ENCODE measurements at places on chromosomes 7 and 10.
A peak's percentile ranks its signal among the peaks of the same experiment; 100 is the strongest.

GRCh38 chr7:85627791-85628586 is 441.1 kb upstream of the SEMA3D start:
- no peak for DNase-seq

DNA sequence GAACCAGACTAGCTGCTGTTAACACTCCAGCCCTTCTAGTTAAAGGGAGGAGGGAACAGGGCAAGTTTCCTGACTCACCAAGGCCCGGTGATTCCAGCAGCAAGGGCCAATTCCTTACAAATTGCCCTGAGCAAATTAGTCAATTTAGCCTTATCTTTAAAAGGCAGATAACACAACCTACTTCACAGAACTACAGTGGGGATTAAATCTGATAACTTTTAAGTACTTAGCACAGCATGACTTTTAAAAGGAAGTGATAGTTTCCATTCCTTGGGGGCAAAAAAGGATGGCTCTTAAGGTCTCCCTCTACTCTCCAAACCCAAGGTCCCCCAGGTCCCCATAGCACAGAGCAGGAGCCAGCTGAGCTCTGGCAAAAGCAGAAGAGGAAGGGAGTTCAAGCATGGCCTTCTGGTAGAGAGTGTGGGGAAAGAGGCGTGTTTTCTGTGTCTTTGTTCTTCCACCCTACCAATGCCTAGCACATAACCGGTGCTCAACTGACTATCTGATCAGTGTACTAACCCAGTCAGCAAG is 4.0 kb downstream of the CDCA7L start:
- no peak for DNase-seq

- peak; percentile 42 for DNase-seq
Observed at GRCh38 chr7:44565097-44565794, 8.5 kb downstream of the DDX56 start.

DNA sequence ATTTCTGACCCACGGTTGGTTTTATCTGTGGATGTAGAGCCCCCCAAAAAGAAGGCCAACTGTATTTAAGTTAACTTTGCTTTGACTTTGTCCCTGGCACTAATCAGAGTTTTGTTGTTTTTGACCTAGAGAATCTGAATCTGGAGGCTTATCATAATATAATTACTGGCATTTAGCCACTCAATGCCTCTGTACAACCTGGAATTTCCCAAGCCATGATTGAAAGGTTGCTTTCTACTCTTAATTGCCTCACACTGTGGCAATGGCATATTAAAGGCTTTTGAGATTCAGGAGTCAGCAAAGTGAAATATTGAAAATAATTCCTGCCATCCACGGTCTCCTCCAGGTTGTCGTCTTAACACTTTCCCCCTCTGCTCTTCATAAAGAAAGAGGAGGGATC is 205.2 kb upstream of the GHITM start:
- DNase-seq: no peak

GRCh38 chr7:151017953-151018420 is 6.3 kb downstream of the ATG9B start:
- peak; percentile 68 for DNase-seq
